ENCODE measurements at places on chromosomes 1 and 21.

GRCh38 chr1:172018727-172019311 is 177.5 kb downstream of the DNM3 start:
- DNase-seq = no peak

GRCh38 chr1:228852024-228852423 is 116.7 kb downstream of the RHOU start:
- no peak for DNase-seq

DNA sequence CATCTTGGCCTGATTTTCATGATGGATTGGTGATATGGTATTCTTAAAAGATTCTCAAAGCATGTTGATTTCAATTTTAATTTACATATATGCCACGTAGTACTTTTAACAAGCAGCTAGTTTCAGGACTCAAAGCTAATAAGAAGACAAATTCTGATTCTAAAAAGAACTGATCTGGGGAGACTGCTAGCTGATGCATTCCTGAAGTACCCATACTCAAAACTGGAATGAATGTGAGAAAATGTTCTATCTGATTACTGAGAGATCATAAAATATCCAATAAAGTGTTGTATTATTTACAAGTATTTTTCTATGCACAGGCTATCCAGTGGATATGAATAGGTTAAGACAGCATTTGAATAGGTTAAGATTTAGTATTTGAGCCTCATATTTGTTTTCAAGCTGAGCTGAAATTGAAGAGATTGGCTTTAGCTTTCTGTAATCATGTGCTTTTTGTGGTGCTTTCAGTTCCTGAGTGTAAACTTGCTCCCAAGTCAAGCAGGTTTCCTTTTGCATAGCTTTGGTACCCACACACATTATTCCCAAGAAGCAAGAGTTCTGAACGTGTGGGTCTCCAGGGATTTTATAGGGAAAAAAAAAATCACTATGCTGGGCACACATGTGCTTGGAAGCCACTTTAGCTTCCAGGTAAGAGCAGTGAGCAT is 114.1 kb downstream of the VPS13D start:
- no peak for DNase-seq

GRCh38 chr1:199784138-199784895 is 243.2 kb upstream of the NR5A2 start:
- no peak for DNase-seq

DNA sequence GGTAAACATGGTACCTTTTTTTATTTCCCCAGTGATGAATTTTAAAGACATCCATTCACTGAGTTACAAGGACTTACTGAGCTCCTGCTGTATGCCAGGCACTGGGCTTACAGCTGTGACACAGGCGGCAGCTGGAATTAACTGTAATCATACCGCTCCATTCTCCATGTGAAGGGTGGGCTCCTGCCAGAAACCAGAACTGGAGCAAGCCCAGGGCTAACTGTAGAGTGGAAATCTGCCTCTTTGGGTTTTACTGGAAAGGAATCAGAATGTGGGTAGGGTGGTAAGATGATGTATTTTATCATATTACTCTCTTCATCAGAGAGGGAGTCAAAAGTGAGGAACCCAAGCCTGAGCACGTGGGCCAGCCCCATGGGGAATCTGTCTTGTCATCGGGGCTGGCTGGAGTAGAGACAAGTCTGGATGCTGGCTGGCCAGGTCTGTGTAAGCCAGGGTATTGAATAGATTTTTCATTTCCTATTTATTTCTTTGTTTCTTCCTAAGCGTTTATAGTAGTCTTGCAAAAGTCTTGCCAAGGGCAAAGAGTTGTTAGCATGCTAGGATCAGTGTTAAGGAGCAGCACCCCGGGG is 21.5 kb downstream of the FGGY start:
- no peak for DNase-seq

- DNase-seq = no peak
Measured at GRCh38 chr21:46325073-46325912, 1.3 kb downstream of the PCNT start.

DNA sequence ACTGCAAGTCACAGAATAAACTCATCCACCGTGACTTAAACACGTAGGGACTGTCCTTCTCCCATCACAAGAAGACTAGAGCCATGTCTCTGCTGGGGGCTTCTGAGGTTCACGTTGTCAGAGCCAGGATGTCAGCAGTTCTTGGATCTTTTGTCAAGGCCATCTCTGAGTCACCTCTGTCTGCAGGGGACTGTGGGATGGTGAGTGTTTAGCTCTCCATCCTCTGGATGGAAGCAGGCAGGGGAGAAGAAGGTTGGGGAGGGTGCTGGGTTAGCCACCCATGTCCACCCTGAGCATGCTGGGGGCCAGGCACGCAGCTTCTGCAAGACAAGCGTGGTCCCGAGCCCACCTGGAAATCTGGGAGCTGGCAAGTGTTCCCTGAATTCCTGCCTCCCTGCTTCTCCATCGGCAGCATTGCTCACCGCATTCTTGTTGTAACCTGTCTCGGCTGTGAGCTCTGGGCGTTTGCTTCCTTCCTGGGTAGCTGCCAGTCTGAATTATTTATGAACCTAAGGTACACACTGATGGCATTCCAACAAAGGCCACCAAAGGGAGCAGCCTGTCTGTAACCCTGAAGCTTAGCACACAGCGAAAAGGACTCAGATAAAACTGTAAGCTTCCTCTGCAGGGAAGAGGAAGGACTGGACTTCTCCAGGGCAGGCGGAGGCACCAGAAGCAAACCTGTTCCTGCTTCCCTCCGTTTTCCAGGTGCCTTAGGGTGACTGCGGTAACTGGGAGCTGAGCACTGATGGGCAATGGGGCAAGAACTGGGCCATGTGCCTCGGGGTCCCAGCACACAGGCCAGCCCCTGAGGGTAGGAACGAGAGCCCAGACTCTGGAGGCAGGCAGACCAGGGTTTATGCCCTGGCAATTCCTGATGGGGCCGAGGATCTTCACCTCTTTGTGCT is 88.6 kb downstream of the RIPK4 start:
- no peak for DNase-seq

DNA sequence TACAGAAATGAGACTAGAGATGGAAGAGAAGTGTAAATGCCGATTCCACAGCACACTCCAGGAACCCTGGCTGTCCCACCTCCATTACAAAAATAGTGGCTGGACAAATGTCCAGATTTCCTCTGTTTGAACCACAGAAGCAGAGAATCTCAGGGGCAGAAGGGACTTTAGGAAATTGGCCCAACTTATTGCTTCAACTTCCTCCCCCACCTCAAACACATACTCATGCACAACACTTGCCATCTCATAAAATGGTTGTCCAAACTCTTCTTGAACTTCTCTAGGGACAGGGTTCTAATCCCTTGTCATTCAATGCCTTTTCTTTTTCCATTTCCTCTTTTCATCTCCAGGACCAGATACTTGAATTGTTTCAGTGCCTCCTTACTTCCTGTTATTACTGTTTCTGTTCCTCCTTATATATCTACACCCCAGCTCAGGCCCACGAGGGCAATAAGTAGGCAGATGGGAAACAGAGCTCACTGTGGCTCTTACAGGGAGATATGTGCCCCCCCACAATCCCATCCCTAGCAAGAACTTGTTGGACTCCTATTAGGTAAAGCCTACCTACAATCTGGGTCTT is 8.5 kb upstream of the B4GALT3 start:
- no peak for DNase-seq

DNA sequence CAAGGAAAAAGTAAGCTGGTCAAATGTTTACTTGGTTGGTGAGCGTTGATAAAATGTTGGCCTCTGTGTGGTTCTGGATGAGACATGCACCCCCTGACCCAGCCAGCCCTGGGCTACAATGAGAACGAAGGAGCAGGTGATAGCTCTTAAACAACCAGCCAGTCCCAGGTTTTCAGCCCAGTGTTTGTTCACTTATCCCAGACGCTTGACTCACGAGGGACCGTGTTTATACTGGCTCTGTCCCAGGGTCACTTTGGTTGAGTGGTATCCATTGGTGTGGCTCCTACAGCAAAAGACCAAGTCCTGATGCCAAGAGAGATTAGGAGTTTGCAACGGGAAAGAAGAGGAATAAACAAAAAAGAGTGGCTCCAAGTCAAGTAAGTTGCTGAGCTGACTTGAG is 86.9 kb downstream of the KCNJ15 start:
- DNase-seq = no peak
